ENCODE measurements at places on chromosomes 4 and X. TPM values are rescaled to one million over a fixed set of nuclear protein-coding genes. Genes with fewer than 3 reads are reported as not detected.

Gene FGF5
- 0.08 TPM for total RNA-seq

Gene KCNE5
- not detected for total RNA-seq

Gene GLOD5
- not detected for total RNA-seq

Gene PLP1
- total RNA-seq, result not detected

Gene GPR82
- not detected for total RNA-seq

Gene PPEF2
- 0.15 TPM for total RNA-seq

Gene PARM1
- 0.13 TPM for total RNA-seq

Gene SLC4A4
- total RNA-seq, result 0.52 TPM

Gene SRPX2
- total RNA-seq, result not detected

Gene PPP1R2C
- not detected for total RNA-seq

Gene SLC9A7
- 2.8 TPM for total RNA-seq

Gene DOK7
- not detected for total RNA-seq

Gene ZFP42
- total RNA-seq, result not detected

Gene WDR1
- 268 TPM for total RNA-seq

Gene SORCS2
- total RNA-seq, result not detected

Gene KDR
- not detected for total RNA-seq

Gene TACR3
- total RNA-seq, result not detected

Gene TMPRSS11A
- total RNA-seq, result not detected

Gene LRPAP1
- total RNA-seq, result 82.8 TPM

Gene RTL3
- total RNA-seq, result not detected

Gene SLC9B1
- total RNA-seq, result 1.4 TPM

Gene PASD1
- not detected for total RNA-seq
